A549 treated with ZK216348 at 1 μM for 4 hours (cell line): ENCODE measurements at places on chromosomes 7 and 10. TPM values are rescaled to one million over a fixed set of nuclear protein-coding genes. Genes with fewer than 3 reads are reported as not detected.

SLC26A5 gene
- total RNA-seq: not detected in 5 replicates

SLK gene
- total RNA-seq: 22.4 to 41.5 TPM (median 34.2 TPM) in 5 replicates

CLDN3 gene
- total RNA-seq: 0.58 to 4.4 TPM (median 3.2 TPM) in 5 replicates

PRLHR gene
- total RNA-seq: not detected in 5 replicates

CALCR gene
- total RNA-seq: not detected in 5 replicates

NCF1 gene
- 0.28 TPM in 1 of 5 replicates, not detected in the others for total RNA-seq

LIPN gene
- total RNA-seq: not detected in 5 replicates

MUC12 gene
- 10.8 to 20.4 TPM (median 16.4 TPM) in 5 replicates for total RNA-seq

MSS51 gene
- total RNA-seq: 0.40 to 0.65 TPM (median 0.62 TPM) in 5 replicates

ATRNL1 gene
- total RNA-seq: 0.09 to 0.48 TPM (median 0.19 TPM) in 5 replicates

PTN gene
- not detected in 5 replicates for total RNA-seq

SOSTDC1 gene
- not detected in 5 replicates for total RNA-seq

CLDN4 gene
- total RNA-seq: 2.5 to 7.0 TPM (median 5.0 TPM) in 5 replicates

FZD8 gene
- 3.2 to 7.0 TPM (median 6.1 TPM) in 5 replicates for total RNA-seq

LRMDA gene
- 3.1 to 5.6 TPM (median 4.5 TPM) in 5 replicates for total RNA-seq

NRP1 gene
- total RNA-seq: 74.2 to 93.9 TPM (median 82.1 TPM) in 5 replicates

HOXA6 gene
- total RNA-seq: 1.0 to 2.6 TPM (median 1.9 TPM) in 5 replicates
